Thoracic aorta (tissue), 2 donors: ENCODE measurements at places on chromosomes 2 and 18.

- DNase-seq: no peak
Measured at GRCh38 chr2:100029460-100029859, 112.9 kb downstream of the AFF3 start.

GRCh38 chr2:65057054-65057375 is 799 bp downstream of the CEP68 start:
- no peak for DNase-seq

- no peak for DNase-seq
Measured at GRCh38 chr2:149005471-149006077, 32.9 kb upstream of the LYPD6B start.

- no peak for DNase-seq
Measured at GRCh38 chr2:113834051-113834730, 55.7 kb upstream of the ACTR3 start.

DNA sequence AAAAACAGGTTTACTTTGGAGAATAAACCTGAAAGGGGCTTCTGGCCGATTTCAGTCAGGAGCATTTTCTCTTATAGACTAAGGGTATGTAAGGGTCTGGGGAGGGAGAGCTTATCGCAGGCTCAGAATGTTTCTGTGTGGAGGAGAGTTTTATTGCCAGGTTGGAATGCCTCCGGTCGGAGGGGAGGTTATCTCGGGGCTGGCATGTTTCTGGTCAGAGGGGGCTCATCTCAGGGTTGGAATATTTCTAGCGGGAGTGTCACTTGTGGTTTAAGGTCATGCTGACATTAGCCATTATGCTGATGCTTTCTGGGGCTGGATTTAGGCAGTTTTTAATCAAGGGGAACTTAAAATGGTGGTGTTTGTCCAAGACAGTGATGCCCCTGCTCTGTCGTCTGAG is 333.6 kb downstream of the METTL4 start:
- no peak for DNase-seq

DNA sequence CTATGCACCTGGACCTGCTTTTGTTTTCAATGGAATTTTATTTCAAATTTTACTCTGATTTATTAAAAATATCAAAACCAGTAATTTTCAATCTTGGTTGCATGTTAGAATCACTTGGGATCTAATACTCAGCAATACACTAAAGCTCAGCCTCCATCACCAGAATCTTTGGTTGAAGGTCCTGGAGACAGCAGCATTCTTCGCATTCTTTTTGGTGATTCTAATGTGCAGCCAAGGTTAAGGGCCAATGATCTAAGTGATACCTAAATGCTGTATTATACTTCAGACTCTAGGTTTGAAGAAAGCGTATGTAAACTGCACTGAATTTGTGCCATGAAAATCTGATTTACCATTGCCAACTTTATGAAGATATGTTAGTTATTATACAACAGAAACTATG is 493.1 kb downstream of the XIRP2 start:
- DNase-seq: no peak

- DNase-seq: no peak
Measured at GRCh38 chr2:72172478-72172877, 24.8 kb upstream of the CYP26B1 start.

DNA sequence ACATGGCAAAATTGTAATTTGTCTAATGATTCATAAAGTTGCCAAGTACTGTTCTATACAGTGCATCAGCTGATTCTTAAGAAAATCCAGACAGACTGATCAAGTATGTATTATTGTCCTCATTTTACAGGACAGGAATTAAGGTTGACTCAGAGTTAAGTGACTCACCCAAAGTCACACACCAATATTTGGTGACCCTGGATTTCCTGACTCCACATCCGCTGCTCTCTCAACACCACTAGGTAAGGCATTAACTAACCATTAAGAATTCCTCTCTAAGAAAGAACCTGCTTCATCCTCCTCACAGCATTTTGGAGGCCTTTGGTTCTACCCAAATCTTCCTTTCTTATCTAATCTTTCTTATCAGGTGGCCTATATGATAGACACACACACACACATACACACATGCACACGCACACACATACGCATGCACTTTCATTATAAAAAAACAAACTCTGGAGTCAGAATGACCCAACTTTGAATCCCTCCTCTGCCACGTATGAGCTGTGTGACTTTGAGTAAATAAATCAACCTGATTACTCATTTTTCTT is 150.8 kb downstream of the ANKRD44 start:
- no peak for DNase-seq

GRCh38 chr18:47100212-47100831 is 50.0 kb downstream of the HDHD2 start:
- no peak for DNase-seq

DNA sequence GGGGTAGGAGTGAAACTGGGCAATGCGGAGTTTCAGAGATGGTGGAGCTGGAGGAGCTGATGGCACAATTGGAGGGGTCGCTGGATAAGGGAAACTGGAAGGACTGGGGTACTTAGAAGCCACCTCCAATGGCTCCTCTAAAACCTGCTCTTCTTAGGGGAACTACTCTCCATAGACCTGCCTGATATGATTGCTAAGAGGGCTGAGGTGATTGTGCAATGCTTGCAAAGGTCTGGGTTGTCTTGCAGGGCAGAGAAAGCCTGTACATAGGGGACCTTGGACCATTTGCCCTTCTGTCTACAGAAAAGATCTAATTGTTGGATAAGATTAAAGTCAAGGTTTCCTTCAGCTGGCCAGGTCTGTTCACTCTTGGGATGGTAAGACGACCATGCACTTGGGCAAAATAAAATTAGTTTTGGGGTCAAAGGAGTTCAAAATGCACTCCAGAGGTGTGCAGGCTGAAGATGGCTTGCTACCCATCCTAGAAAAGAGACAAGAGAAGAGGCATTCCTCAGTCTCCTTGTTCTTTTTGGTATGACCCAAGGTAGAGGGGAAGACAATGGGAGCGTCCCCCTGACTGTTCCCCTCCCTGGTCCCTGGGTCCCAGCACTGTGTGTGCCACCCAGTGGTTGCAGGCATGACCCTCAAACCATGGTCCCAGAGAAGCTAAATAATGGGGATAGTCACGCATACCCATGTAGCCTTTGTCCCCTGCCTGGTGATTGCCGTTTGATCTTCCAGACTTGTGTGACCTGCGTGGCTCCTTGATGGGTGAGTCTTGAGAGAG is 41.1 kb downstream of the STK17B start:
- no peak for DNase-seq

DNA sequence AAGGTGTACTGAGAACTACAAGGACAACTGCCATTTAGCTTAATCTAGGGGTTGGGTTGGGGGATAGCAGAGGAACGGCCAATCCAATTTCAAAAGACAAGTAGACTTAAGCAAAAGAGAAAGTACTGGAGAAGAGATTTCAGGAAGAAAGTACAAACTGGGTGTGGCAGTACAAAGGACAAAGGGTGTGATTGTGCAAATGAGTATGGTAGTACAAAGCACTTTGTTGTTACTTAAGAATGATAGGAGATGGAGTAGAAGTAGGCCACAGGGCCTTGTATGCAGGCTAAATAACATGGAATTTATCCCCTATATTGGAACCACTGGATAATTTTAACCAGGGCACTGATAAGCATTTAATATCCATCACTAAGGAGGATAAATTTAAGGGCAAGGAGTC is 4.7 kb upstream of the ORC2 start:
- no peak for DNase-seq

DNA sequence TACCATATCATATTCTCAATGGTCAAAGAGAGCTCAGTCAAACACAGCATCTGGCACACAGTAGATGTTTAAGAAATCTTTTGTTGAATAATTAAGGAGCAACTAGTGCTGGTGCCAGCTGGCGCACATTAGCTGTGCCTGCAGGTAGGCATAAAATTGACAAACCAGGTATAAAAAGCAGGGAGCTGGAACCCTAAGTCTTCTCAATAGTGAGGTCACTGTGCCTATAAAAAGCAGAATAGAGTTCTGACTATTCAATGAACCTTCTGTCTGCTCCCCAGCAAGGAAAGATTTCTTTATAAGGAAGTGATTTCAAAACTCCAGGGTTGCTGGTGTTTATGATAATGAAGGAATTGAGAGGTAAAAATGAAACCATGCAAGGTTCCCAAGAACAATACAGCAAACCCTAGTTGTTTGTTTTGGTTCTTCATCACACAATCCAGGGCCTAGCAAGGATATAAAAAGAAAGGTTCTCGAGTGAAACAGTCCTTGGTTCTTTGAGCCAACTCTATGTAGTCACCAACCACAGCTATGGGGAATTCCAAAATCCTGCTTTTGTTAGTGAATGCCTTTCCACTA is 76.1 kb downstream of the THADA start:
- no peak for DNase-seq

DNA sequence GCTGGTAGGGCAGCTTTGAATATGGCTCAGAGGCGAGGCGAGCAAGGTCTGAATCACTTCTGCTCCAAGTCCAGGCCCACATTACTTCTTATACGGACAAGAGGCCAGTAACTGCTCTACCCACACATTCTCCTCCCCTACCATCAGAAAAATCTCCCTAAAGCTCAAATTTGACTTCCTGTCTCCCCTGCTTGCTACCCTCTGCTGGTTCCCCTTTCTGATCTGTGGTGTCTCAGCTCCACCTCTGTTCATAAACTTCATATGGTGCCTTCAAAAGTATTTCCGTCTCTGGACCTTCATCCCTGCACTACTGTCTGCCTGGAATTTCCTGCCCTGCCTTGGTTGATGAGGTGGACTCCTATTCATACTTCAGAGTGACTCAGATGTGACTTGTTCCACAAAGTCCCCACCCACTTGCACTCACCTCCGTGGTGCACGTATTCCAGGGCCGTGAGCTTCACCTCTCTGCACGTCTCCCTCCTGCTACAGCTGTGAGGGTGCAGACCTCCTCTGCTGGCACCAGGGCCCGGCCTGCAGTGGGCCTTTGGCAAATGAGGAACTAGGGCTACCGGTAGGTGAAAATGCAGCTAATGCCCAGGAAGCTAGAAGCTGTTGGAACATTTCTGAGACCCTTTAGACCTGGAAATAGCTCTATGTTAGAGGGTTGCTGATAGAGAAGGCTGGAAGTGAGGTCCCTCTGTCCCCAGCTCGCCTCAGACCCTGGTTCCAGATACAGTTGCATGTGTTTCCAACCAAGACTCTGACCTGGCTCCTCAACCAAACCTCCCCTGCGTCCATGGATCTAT is 24.6 kb upstream of the KCMF1 start:
- DNase-seq: no peak

DNA sequence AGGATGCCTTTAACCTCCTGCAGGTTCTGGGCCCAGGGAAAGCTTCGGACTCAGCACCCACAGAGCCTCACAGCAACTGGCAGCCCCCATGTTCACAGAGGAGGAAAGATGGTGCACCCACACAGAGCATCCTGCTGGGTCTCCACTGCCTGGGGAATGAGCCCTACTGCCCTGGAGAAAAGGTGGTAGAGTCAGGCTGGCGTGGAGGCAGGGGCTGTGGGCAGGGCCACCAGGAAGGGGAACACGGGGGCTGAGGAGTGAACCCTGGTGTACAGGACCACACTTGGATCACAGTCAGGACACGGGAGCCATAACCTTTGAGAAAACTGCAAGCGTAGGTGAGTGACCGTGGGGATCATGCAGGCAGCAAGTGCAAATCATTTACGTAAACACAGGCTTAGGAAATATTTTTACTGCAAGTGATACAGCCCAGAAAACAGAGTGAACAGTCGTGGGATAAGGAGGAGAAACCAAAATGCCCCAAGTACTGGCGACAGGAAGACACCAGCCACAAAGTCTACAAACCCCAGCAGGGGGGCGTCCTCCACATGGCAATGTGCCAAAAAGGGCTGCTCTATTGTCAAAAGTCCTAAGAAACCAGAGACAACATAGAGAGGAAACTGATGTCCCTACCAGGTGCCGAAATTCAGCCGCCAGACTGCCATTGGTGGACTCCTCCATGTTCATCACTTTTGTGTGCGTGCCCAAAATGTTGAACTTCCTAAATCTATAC is 27.6 kb downstream of the STAT1 start:
- no peak for DNase-seq

DNA sequence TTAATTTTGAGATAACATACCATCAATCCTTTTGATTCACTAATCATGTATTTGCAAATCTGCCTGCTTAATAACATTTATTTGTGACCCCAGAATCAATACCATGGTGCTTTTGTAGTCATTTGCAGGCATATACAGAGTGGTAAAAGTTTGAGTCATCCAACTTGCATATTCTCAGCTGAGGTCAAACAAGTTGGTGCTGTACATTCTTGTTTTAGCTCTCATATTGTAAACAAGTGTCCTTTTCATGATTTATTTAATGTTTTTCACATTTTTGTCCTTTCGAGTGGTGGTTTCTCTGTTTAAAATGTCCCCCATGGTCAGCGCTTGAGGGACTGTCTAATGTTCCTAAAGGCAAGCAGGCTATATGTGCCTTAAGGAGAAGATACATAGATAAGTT is 17.5 kb downstream of the RAB27B start:
- DNase-seq: no peak

- no peak for DNase-seq
Measured at GRCh38 chr2:177909962-177910361, 162.6 kb downstream of the PDE11A start.
